CD4-positive, alpha-beta T cell treated with Interleukin-6 at 100 ng/mL for 8 hours (primary cell): ENCODE measurements at places on chromosomes 7 and 10.

DNA sequence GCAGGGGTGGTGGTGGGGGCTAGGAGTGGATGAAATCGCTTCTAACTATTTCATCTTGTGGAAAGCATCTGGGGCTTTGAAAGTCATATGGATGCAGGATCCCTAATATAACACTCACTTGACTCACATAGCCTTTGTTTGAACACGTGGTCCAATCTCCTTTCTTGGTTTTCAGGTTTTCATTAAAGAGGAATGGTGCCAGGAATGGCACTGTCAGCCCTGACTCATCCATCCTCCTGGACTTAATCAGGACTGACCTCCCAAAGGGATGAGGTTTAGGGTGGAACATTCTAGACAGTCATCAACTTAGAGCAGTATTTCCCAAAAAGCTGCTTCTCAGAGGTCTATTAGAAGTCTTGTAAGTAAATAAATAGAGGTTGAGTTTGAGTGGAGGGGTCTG, 162.0 kb upstream of the PLXNA4 start:
- no peak for DNase-seq

GRCh38 chr7:69328516-69328915, 269.8 kb upstream of the AUTS2 start:
- no peak for DNase-seq

GRCh38 chr10:14687340-14687739, 87.4 kb downstream of the FAM107B start:
- no peak for DNase-seq

GRCh38 chr10:18020523-18020922, 68.8 kb downstream of the SLC39A12 start:
- DNase-seq: no peak

DNA sequence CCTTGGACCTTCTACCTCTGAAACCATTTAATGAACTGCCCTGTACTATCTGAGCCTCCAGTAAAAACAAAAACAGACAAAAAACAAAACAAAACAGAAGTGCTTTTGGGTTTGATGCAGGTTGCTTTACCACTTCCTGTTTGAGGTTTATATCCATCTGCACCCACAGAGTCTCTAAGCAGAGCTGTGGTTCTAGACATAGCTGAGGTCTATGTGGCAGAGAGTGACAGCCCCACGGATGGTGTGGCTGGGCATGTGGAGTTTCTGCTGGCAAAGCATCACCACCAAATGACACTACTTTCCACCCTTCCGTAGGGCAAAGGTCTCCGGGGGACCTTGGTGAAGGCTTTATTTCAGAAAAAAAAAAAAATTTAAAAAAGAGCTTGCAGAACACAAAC, 754.2 kb downstream of the GRID1 start:
- peak; percentile 69 for DNase-seq

DNA sequence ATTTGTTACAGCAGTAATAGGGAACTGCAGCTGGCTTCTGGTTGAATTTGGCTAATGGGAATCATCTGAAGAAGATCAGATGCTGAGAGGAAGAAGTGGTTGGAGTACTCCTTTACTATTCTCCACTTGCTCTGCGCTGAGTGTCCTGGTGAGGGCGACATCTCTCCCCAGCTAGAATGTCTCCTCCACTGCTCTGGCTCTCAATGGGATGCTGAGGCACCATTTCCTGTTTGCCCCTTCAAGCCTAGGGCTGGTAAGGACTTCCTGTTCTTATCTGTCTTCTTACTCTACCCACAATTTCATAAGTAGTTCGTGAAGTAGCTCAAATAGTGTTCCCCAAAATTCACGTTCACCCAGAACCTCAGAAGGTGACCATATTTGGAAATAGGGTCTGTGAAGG, 43.2 kb upstream of the TES start:
- DNase-seq: peak; percentile 2
